RWPE2 (cell line): ENCODE measurements at places on chromosomes 7 and 10.

- DNase-seq = no peak
These were observed 104.0 kb downstream of the SLIT1 start for GRCh38 chr10:97081621-97082235.

DNA sequence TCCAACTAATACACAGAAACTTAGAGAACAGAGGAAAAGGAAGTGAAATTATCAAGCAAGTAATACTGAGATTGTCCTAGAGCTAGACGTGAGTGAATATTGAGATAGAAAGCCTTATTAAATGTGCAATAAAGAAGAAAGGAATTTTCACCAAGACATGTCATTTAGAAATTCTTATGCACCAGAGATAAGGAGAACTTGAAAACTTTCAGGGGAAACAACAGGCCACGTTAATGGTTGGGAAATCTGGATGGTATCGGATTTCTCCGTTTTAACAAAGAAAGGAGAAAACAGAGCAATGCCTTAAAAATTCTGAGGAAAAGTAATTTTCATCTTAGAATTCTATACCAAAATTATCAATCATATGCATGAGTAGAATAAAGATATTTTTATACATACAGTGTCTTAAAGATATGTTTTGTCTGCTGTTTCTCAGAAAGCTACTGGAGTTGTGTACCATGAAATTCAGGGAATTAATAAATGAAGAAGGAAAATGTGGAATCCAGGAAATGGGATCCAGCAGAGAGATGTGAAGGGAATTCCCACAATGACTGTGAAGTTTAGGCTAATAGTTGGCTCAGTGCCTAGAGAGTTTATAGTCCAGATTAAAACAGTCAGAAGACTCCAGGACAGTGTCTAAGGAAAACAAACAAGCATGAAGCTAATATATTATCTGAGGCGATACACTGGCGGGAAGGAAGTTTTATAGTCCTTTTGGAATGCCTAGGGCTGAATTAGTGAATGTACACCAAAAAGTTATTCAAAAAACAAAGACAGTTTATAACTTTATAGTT, 159.5 kb downstream of the PPP1R9A start:
- DNase-seq = no peak

GRCh38 chr10:8039321-8039881, 15.1 kb upstream of the GATA3 start:
- no peak for DNase-seq

DNA sequence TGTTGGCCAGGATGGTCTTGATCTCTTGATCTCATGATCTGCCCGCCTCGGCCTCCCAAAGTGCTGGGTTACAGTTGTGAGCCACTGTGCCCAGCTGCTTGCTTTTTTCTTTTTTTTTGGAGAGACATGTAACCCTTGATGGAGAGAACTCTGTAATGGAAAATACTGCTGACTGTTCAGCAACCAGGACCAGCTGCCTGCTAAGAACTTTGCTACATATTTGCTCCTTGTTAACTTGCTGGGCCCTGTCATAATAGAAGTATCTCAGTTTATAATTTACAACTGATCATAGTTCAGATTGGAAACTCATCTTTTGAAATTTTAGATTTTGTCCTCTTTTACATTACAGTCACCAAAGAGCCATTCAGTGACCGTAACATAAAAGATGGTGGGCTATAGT, 34.9 kb downstream of the TASOR2 start:
- DNase-seq = no peak

- DNase-seq = no peak
These were observed 58.8 kb upstream of the SRRM3 start for GRCh38 chr7:76142861-76143260.

- no peak for DNase-seq
These were observed 54.8 kb downstream of the MPP7 start for GRCh38 chr10:28248092-28248491.

DNA sequence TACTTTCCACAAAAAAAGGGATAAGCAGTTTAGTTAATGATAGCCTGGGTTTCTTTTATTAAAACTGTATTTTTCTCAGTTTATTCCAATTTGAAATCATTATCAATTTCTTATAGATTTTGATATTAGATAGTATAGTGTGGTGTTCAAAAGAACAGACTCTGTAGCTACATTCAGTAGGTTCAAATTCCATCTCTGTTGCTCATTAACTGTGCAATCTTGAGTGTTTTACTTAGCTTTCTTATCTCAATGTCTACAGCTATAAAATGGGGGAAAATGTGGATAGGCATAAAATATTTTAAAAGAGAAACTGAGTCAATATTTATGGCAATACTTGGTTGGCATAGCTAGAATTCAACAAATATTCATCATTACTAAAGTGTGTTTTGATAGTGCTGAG, 86.9 kb upstream of the SEMA3A start:
- no peak for DNase-seq

- no peak for DNase-seq
These were observed 21.6 kb upstream of the GOT1 start for GRCh38 chr10:99451981-99452380.

DNA sequence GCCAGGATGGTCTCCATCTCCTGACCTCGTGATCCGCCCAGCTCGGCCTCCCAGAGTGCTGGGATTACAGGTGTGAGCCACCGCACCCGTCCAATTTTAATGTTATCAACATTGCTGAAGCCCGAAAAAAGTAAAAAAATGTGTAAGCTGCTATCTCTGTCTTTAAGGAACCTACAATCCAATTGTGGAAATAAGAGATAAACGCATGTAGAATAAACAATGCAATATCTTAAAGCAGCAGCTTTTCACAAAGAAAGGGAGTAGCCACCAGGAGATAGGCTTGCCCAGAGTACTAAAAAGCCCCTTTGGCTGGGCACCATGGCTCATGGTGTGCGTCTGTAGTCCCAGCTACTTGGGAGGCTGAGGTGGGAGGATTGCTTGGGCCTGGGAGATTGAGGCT, 282.9 kb upstream of the LYZL1 start:
- no peak for DNase-seq

DNA sequence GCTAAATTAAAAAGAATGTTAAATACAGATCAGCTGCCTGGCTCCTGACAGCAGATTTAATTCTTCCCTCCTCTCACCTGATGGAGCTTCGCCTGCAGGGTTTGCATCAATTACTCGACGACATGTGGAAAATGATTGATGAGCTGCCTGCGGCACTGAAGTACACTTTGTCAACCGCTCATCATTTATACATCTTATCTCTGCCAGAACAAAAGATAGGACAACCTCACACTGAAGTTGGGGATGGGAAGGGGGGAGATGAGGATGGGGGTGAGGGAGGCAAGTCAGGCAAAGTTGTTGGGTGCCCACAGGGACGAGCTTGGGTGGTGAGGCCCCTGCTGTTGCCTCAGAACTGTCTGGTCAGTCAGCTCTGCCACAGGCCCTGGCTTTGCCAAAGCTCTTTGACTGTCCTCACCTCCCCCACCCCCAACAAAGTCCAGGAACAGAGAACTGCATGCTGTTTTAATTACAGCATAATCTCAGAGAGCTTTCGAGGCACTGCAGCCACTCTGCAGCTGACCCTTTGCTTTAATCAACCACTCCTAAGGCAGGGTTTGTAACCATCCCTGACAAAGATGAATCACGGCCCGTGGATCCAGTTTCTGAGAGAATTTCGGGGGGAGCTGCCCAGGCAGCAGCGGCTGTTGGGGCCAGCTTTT, 702.3 kb downstream of the LRMDA start:
- DNase-seq = no peak

- no peak for DNase-seq
These were observed 6.7 kb upstream of the ZNF33B start for GRCh38 chr10:42645103-42645502.

GRCh38 chr7:52670608-52671225, 364.7 kb upstream of the POM121L12 start:
- no peak for DNase-seq

DNA sequence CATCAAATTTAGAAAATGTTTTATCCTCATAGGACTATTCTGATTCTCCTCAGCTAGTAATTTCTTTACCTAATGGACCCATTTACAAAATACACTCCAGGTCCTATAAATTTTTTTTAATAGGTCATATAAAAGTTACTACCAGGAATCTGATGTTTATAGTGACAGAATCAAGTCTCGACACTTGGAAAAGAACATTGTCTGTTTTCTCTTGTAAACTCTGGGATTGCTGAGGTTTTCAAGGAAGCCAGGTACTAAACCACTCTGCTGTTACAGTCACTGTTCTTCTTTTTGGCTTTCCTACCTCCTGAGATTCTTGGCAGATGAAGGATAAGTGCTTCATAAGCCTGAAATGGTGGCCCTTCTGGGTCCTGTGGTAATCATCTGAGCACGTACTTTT, 493.1 kb downstream of the AUTS2 start:
- no peak for DNase-seq

- no peak for DNase-seq
These were observed 94.3 kb downstream of the CCDC71L start for GRCh38 chr7:106566672-106567071.

GRCh38 chr7:69934144-69934903, 336.0 kb downstream of the AUTS2 start:
- DNase-seq = no peak

- no peak for DNase-seq
These were observed 3.2 kb upstream of the HUS1 start for GRCh38 chr7:47982610-47983009.

DNA sequence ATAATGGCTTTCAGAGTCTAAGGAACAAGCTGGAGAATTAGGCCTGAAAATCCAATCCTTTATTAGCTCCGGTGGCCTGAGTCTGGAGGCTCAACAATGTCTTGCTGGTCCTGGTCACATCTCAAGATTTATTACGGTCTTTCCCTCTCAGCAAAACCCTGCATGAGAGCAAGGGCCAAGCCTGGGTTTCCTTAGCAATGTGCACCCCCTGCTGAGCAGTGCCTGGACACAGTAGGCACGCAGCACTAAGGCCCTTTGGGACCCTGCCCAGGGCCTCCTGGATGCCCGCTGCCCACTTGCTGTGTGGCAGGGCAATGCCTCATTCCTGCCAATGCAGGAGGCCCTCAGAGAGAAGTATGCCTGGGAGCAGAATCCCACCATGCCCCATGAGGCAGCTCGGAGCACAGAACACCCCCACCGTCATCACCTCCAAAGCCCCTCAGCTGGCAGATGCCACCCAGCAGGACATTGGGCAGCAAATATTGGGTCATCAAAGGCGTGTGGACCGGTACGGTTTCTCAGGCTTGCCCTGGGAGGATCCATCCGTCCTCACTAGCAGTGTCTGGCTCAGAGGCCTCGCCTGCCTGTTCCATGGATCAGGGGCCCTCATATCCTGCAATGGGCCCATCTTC, 156.4 kb downstream of the OAT start:
- DNase-seq = no peak

GRCh38 chr10:8086315-8086714, 31.8 kb downstream of the GATA3 start:
- no peak for DNase-seq

DNA sequence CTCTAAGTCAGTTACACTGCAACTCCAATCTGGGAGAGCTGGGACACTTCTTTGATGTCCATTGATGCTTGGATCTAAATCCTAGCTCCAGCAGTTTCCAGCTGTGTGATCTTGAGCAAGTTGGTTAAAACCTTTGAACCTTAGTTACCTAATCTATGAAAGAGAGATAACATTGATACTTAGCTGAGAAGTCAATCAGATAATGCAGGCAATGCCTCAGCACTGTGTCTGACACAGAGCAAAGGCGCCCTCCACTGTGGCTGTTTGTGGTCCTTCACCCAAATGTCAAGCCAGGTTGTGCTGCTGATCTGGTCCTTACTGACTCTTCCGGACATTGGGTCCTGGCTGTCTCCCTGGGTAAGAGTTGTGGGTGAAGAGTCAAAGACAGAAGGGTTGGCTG, 20.2 kb downstream of the DNTT start:
- DNase-seq = no peak

DNA sequence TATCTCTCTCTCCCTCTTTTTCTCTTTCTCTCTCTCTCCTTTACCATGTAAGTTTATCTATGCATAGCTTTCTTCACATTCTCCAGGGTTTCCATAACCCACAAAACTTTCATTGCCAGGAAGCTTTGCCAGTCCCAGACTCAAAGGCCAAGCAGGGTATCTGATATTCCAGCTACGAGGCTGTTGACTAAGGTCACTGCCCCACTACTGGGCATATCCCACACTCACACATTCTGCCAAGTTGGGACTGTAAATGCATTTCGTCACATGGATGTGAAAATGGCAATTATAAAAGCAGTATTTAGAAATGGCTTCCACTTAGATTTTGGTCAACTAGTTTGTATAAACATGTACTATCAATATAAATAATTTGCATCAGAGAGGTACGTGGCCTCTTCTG, 43.3 kb upstream of the SEPTIN7 start:
- no peak for DNase-seq
